ENCODE measurements at places on chromosomes 2 and 18. TPM values are rescaled to one million over a fixed set of nuclear protein-coding genes. Genes with fewer than 3 reads are reported as not detected.

The ANKRD53 gene
- not detected for total RNA-seq

The MFSD6 gene
- total RNA-seq: 3.8 TPM

The RNF144A gene
- total RNA-seq: 7.3 TPM

The FNDC4 gene
- total RNA-seq: 2.2 TPM

The SPDYA gene
- 0.28 TPM for total RNA-seq

DNA sequence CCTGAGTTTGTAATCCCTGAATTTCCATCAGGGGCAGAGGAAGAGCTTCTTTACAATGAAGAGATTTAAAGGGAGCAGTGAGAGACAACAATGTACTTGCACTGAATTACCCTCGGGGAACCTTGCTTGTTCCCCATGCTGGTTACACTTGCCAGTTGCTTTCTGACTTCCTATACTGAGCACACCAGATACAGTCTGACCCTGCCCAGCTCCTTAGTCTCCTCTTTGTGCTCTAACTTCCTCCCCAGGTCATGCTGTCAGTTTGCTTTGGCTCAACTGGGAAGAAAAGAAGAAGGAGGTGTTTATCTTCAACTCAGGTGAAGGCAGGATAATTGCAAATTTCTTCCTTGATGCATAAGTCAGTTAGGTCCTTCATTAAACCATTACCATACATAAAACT lies 658.4 kb downstream of the NYAP2 start:
- no peak overlapping the region for H3K4me3 ChIP-seq
- no peak for DNase-seq
- H3K36me3 ChIP-seq: no peaks in the 10 kb centered on the region
- H3K27me3 ChIP-seq: no peaks in the 10 kb centered on the region
- H3K27ac ChIP-seq: no peak overlapping the region

Data from SJSA1 (cell line).